Spleen (tissue), 13 donors: ENCODE measurements at places on chromosomes 2 and 18. TPM values are rescaled to one million over a fixed set of nuclear protein-coding genes. Genes with fewer than 3 reads are reported as not detected.

GRCh38 chr18:44679056-44679913, 1.4 kb upstream of the SETBP1 start:
- peak; percentile 95 for DNase-seq

DNA sequence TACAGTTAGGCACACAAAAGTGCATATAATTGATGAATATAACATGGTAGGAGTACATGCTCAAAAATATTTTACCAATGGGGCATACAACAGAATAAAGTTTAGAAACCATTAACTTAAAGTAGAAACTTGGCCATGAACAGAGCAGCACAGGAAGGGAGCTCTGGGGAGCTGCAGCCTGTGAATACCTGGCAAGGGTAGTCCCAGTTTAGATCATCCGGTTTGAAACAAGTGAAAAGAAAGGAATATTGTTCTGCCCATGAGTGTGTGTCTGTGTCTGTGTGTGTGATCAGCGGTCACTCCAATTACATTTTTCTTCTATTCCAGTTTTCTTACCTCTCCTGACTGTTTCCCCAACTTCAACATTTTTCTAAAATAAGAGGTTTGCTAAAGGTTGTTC, 233.0 kb downstream of the ALK start:
- DNase-seq: no peak

DNA sequence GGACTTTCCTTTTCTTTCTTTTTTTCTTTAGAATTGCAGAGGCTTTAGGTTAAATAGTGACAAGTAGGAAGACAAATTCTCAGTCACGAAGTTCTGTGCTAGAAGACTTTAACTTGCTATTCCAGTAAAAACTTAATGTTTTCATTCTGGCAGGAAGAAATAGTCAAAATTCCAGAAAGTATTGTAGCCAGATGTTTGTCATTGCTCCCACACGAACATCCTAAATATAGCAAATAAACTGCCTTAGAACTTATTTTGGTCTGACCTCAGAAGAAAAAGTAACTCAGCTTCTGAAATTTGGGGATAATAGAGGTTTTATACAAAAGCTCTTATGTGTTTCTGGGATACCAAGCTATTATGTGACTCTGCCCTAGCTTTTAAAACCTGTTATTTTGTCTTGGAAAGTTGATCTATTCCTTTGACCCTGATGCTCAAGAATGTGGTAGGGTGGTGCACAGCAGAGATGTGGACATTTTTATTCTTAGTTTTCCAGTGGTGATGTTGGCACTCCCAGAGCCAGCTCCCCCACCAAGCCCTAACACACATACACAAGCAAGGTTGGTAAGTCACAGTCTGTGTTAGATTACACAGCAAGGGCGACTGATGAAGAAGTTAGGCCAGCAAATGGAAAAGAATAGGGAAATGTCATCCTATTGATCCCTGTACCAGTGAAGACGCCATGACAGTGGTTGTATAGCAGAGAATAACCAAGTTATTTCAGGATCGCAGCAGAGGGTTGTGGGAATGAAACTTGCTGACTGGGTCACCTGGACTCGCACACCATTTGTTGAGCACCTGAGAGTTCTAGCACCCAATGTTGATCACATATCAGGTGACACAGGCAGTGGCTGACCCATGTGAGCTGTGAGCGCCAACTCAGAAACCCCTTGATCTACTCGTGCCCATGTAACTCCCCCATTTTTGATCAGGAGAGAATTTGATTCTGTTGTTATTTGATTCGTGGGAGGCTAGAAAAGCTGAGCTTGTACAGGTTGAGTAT, 23.7 kb downstream of the FARP2 start:
- DNase-seq: no peak

- no peak for DNase-seq
These were observed 16.9 kb downstream of the GPR75 start for GRCh38 chr2:53842891-53843290.

GRCh38 chr2:114406347-114406746, 36.1 kb upstream of the DPP10 start:
- no peak for DNase-seq

GRCh38 chr2:61469424-61470121, 1.3 kb downstream of the USP34 start:
- DNase-seq: no peak

DNA sequence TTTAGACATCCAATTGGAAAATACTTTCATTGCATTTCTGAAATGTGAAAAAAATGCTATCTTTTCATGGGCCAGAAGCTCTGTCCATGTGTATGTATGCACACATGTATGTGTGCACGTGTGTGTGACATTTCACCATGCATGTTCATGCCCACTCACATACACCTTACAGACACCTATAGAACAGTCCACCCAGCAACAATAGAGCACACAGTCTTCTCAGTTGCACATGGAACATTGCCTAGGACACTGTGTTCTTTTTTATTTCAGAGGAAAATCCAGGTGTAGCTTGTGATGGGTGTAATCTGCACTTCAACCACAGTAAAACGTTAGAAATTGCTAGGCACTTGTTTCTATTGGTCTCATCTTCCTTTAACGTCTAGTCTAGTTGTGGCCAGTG, 114.8 kb upstream of the RGPD4 start:
- no peak for DNase-seq

GRCh38 chr18:76374330-76375281, 120.4 kb downstream of the ZNF516 start:
- no peak for DNase-seq

DNA sequence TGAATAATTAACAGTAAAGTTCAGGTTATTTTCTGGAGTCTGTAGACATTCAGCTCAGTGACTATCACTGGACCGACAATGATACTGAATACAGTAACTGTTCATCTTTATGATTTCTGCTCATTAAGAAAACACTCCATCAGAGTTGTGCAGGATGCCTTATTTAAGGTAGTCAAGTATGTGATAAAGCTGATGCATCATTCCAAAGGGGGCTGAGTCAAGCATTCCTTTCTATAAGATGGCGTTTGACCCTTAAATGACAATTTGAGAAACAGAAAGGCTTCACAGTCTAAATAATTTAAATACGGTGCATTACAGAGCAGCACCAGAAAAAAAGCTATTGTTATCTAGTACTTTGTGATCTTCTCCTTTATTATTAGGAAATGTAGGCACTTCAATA, 131.1 kb downstream of the CDH2 start:
- no peak for DNase-seq

GRCh38 chr2:106956416-106956815, 70.4 kb upstream of the ST6GAL2 start:
- no peak for DNase-seq

DNA sequence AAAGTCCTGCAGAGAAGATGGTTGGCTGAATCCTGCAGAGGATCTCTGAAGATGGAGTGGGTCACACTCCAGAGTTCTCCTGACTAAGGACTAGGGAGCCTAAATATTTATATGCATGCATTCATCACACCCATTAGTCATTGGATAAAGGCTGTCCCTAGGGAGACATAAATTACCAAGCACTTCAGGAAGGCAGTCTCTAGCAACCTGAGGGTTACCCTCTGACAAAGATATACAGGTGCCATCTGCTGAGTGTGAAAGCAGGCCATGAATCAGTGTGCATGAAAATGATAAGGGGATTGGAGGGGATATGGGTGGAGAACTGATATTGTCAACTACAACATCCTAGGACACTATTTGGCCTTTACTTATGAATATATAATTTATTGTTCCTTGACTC, 294.8 kb upstream of the DDX18 start:
- DNase-seq: no peak

DNA sequence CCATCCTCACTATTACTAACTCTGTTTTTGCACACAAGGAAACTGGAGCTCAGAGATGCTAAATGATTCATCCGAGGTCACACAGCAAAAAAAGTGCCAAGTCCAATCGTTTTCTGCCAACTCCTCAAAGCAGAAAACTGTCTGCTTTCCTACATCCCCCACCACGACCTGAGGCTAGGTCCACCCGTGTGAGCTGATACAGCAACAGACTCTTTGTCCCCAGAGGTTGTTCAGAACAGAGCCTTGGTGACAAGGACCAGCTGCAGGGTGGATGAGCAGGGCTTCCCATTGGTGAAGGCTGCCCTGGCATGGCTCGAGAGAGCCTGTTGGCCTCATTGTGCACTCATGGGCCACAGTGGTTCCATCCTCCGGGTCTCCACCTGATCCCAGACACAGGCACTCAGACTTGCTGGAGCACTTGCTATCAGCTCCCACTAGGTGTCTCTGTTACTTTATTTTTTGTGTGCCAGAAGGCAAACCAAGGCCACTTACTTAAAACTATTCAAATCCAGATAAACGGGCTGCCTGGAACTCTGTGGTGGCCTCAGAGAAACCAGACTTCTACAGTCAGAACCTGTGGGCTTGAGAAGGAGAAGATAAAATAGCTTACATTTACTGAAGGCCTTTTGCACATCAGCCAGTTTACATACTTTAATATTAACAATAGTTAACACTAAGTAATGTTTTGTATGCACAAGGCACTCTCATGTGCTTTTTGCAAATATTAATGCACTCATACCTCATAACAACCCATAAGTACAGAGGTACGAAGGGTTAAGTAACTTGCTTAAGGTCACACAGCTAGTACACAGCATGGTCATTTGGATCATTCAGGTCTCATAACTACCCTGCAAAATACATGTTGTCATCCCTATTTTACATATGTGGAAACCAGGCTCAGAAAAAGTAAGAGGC, 62.9 kb upstream of the CTIF start:
- DNase-seq: no peak

- no peak for DNase-seq
These were observed 133.6 kb downstream of the PRPF40A start for GRCh38 chr2:152583512-152584229.

DNA sequence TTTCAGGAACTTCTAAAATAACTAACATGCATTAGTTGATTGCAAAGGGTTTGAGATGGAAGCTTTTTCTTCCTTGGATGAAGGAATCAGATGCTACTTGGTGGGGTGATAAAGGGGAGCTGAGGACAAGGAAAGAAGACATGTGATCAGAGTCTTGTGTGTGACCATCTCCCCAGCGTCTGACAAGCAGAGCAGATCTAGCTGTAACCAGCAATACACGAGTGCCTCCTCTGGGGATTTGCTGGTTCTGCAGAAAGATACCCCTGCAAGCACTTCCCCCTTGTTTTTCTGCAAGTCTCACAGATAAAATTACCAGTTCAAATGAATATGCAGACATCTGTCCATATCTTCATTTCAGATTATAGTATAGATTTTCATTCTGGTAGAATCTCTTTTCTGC, 2.7 kb downstream of the CDH7 start:
- no peak for DNase-seq

DNA sequence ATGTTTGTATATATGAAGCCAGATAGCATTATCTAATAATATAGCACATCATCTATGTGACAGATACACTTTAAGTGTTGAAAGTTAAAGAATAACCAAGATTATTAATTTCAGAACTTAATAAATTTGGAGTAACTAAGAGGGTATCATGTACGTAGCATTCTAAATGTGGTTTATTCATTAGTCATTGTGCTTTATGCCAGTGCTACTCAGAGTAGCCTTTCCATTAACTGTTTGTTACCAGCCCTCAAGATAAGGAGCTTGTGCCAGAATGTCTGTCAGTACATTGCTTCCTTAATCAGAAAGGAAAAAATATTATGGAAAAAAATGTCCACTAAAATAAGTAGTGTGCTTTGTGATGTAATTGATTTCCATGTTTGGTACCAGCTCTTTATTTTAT, 94.9 kb upstream of the TWSG1 start:
- no peak for DNase-seq

ERFE gene
- 0.16 TPM for polyA plus RNA-seq

CD8A gene
- 21.4 TPM for polyA plus RNA-seq

DNAH6 gene
- polyA plus RNA-seq: 0.02 TPM

DSG4 gene
- not detected for polyA plus RNA-seq

CHRNG gene
- polyA plus RNA-seq: not detected

WDR43 gene
- polyA plus RNA-seq: 10.8 TPM

PPP1R1C gene
- 0.48 TPM for polyA plus RNA-seq

GIGYF2 gene
- polyA plus RNA-seq: 9.2 TPM
